ENCODE measurements at places on chromosomes 5 and 9.

DNA sequence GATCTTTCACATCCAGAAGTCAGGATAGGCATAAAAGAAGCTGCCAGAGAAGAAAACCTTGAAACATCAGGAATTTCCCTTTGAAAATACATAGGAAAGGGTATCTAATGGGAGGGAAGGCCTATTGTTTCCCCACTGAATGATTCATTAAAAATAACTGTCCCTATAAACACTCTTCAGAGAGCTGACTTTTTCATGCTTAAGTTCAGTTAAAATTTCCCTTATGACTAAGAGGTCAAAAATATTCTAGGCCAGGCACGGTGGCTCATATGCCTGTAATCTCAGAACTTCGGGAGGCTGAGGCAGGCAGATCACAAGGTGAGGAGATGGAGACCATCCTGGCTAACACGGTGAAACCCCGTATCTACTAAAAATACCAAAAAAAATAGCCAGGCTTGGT, 499.5 kb downstream of the ENC1 start:
- DNase-seq, result no peak

DNA sequence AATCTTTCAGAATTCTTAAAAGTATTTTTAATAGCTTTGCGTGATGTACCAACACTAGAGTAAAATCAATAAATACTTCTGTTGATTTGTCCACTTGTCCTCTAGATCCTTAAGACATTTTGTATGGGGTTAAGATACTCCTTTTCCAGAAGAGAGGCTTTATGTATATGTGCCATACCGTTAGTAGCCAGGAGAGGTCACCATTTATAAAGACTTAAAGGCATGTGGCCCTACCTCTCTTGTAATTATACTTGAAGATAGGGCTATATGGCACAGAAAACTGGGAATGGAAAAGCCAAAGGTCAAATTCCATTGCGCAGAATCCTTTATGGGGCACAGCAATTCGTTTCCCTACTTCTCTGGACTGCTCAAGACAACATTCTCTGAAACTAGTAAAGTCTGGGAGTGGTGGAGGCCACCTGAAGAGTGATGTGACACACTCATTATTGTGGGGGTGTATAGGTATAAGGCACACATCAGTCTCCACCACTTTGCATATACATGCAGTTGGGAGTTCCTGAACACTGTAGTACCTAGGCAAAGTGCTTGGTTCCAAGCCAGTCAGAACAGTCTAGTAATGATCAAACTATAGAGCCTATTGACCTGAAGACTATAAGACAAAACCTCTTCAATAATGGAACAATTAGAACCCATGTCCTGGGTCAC, 140.1 kb upstream of the FBXL17 start:
- no peak for DNase-seq

- no peak for DNase-seq
Observed at GRCh38 chr5:55360190-55360589, 52.4 kb downstream of the MTREX start.

DNA sequence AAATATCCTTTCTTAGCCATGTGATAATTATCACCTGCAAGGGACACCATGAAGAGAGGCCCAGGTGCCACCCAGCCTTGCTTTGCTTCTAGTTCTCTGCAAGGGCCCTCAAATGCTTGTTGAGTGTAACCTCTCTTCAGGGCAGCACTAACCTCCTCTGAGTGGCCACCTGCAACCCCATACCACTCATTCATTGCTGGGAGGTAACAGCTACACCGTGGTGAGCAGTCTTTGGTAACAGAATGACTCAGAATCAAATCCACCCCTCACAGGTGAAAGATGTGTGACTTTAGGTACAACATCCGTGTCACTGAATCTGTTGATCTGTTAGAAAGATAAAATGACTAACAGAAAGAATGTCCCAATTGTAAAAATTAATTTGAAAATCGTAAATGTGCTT, 365.1 kb upstream of the TRPC7 start:
- no peak for DNase-seq

GRCh38 chr5:113242481-113243348, 192.1 kb downstream of the TSSK1B start:
- DNase-seq, result no peak

GRCh38 chr5:139148306-139148705, 49.9 kb downstream of the SIL1 start:
- no peak for DNase-seq

- DNase-seq, result no peak
Observed at GRCh38 chr5:71877511-71877910, 158.4 kb downstream of the CARTPT start.

GRCh38 chr5:170103447-170103846, 2.2 kb upstream of the FOXI1 start:
- no peak for DNase-seq

GRCh38 chr9:26950521-26950920, 3.5 kb upstream of the PLAA start:
- DNase-seq, result no peak
